Endothelial cell (in vitro differentiated cells): ENCODE measurements at places on chromosomes 6 and 20.

DNA sequence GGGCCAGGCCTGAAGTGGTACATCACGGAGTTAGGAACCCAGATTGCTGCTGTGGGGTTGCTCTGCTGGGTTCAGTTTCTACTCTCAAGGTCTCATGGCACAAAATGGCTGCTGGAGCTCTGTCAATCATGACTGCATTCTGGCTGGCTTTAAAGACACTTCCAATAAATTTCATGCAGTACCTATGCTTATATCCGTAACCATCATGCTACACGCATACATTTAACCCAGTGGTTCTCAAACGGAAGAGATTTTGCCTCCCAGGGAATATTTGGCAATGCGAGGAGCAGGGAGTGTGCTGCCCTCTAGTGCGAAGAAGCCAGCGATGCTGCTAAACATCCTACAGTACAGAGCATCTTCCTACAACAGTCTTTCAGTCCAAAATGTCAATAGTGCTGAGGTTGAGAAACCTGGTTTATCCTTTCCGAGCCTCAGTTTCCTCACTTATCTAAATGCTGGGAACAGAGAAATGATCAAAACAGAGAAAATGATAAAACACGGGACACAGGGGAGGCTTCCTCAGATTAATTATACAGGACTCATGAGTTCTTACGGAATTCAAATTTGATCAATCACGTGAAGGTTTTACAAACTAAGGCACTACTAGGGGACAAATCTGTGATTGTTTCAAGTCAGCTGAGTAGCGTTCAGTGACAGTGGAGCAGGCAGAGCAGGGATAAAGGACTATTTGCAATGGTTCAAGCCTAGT is 9.6 kb upstream of the SLC2A10 start:
- no peak for DNase-seq

DNA sequence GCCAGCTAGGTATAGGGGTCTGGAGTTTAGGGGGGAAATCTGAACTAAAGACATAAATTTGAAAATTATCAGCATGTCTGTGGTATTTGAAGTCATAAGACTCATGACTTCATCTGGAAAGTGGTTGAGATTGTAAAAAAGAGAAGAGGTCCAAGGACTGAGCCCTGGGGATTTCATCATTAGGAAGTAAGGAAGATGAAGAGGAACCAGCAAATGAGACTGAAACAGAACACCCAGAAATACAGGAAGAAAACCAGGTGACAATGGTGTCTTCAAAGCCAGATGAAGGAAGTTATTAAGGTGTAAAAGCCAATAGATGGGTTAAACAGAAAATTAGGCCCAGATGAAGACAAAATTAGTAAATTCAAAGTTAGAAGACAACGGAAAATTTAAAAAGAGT is 49.1 kb upstream of the UBR2 start:
- no peak for DNase-seq

DNA sequence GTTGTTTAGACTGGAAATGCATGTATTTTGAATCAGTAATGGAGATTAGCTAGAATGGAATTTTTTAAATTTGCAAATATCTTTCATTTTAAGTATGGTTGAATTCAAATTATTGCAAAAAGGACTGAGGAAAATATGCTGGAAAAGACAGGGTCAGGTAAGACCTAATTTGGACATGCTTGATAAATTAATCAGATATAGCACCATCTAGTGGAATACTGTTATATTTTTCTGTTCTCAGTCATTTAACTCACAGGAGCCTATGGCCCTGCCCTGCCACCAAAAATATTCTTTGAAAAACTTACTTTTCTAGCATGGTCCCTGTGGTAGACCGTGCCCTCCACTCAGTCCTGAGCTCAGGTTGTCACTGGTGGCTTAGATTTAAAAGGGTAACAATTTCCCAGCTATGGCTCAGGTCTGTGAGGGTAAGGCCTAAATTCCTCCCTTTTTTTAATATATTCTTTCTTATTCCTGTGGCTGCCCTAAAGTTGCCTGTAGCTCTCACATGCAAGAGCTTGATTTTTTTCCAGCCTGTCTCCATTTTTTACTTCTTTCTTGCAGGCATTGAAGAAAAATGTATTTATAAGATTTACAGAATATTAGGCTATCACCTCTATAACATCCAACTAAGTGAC is 25.3 kb upstream of the KIAA1586 start:
- DNase-seq = no peak

DNA sequence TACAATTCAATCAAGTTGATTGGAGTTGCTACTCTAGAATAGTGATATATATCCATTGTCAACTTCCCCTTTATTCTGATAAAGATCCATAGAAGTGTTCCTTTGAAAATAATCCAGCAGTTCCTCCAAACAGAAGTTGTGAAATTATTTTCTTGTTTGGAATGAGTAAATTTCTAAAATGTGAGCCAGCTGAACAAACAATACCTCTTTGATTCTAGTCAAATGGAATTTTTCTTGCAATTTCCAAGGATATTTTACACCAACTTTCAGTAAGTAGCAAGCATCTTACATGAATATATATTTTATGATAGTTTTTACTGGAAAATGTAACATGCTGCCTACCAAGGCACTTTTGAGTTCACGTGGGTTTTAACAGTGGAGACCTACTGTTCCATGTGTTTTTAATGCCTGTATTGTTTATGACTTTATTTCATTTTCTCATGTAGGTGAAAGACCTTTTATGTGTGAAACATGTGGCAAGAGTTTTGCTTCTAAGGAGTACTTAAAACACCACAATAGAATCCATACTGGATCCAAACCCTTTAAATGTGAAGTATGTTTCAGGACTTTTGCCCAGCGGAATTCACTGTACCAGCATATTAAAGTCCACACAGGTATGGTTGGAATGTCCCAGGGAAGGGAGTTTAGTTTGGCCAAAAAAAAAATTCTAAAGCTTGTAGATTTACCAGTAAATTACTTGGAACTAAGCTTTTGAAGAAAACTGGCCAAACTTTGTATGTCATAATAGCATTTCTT is 6.5 kb downstream of the GZF1 start:
- DNase-seq = no peak

DNA sequence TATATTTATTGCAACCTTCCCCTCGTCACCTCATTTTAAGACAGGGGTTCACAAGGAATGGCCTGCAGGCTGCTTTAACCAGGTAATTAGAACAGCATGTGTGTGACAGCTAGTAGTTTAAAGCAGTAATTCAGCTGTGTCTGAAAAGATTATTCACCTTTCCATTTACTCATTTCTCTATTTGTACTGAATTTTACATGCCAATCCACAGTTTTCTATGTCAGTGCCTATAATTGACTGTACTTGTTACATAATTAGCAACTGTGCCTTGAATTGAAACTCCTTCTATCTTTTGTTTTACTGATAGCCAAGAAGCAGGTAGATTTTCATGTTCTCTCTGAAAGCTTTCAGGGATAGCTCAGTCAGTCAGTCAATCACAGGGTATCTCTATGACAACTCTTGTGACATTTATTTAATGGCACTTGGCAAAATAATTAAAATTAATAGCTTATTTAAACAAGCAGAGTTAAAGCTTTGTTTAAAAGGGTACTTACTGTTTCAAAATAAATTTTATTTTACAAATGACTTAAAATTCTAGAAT is 214.0 kb downstream of the ZFAND3 start:
- DNase-seq = no peak
